ENCODE measurements at places on chromosomes 5 and 9. TPM values are rescaled to one million over a fixed set of nuclear protein-coding genes. Genes with fewer than 3 reads are reported as not detected.

- no peak for DNase-seq
These were observed 103.3 kb downstream of the SREK1 start for GRCh38 chr5:66247176-66247960.

DNA sequence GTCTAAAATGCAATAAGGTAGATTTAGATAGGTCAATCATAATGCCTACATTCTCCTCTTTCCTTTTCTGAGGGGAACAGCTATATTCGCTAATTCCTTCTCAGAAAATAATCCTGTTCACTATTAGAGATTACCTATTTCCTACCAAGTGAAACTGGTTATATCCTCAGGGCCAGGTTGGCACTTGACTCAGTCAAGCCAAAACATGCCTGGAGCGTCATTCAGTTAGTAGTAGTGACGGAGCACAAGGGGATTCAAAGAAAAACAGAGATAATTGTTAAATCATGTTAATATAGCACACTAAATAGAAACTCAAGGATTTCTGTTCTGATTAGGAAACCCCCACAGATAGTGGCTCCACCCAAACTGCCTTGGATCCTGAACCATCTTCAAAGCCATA is 515.4 kb upstream of the PTPRD start:
- no peak for DNase-seq

DNA sequence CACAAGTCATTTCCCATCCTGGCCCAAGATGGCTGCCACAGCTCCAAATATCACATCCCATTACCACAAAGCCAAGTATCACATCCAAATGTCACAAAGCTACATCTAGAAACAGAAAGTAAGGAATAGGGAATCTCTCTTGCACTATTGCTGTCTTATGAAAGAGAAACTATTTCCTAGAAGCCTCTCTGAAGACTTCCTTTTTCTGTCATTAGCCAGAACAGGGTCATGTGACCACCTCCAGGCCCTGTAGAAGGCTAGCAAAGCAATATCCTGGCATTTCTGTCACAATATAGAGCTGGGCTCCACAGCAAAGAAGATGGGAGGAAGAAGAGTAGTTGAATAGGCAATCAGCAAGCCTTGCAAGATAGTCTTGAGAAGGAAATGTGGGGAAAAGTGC is 99.2 kb downstream of the SH3TC2 start:
- DNase-seq = no peak

IL5 gene
- not detected for total RNA-seq

KIF4B gene
- total RNA-seq = 0.26 TPM

SLIT3 gene
- total RNA-seq = under 0.01 TPM

GRCh38 chr5:79663212-79663611 is 26.4 kb upstream of the CMYA5 start:
- no peak for DNase-seq

SOHLH1 gene
- total RNA-seq = not detected

GRCh38 chr5:178333821-178334481 is 101.3 kb upstream of the PHYKPL start:
- DNase-seq = no peak

DNA sequence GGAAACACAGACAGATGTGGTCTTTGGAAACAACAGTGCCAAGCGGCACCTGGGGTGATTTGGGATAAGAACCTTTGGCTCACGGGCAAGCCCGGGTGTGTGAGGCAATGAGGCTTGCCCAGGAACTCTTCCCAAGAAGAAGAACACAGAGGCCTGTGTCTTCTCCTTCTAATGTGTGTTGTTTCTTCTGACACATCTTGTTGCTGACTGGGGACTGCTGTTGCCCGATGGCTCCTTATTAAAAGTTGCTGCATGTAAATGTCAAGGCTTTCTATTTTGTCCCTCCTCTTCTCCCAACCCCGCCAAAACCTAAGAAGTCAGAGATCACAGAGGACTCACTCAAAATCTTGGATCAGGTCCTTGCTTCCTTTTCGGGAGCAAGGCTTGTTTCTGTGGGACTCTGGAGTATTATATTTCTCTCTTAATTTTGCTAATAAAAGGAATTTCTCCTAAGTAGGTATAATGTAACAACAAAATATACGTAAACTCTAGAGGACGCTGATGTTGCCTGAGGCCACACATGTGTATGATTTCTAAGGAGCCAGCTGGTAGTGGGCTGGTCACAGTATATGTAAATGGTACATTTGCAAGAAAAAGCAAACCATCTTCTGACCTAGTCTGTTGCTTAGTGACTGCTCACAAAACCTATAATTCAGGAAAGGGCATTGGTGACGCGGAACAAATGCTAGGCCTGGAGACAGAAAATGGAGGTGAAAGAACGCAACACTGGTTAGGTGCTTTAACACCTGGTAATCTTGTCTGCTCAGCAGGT is 232.5 kb downstream of the GADD45G start:
- DNase-seq = no peak

KLHL3 gene
- 50.4 TPM for total RNA-seq

MPDZ gene
- total RNA-seq = 65.6 TPM

- no peak for DNase-seq
These were observed 16.4 kb upstream of the TOR2A start for GRCh38 chr9:127751269-127752054.

GRCh38 chr5:113294311-113295110 is 140.3 kb downstream of the TSSK1B start:
- peak; percentile 78 for DNase-seq
